ENCODE measurements at places on chromosomes 3 and 15. TPM values are rescaled to one million over a fixed set of nuclear protein-coding genes. Genes with fewer than 3 reads are reported as not detected.

- DNase-seq: no peak
Measured at GRCh38 chr3:151219056-151219455, 16.0 kb upstream of the GPR171 start.

IQCH gene
- 1.1 TPM for total RNA-seq

DNA sequence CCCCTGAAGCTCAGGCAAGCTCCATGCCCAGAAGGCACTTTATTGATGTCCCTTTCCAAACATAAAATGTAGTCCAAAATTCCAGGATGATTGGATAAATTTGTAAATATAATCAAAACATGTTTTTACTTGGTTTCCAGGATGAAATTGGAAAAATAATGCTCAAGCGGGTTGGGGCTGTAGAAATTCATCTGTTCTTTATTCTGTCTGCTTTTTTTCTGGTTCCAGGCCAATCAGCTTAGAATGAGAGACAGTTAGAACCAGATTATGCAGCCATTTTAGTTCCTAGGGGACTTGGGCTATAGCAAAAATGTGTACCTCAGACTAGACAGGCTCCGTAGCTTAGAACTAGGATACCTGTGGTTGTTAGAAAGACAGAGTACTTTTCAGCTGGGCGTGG is 450.8 kb downstream of the MCTP2 start:
- no peak for DNase-seq

DNA sequence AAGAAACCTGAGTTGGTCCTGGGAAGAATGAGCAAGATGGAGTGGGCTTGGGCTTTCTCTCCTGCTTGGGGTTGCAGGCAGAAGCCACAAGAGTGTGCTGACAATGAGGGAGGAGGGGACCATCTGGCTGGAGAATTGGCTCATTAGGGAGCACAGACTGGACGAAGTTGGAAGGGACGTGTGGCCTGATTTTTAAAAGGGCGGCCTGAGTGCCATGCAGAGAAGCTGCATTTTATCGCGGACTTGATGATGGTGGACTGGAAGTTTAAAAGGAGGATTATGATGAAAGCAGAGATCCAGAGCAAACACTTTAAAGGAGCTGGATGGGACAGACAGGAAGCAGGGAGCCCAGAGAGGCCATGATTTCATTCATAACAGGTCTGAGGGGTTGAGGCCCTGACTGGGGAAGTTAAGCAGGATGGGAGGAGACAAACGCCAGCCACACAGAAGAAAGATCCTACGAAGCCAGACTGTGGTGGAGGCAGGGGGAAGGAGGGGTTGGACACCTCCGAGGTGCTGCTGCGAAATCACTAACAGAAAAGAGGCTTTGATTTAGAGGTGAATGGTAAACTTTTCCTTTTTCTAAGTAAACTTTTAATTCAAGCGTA is 23.6 kb downstream of the TLNRD1 start:
- DNase-seq: no peak

DNA sequence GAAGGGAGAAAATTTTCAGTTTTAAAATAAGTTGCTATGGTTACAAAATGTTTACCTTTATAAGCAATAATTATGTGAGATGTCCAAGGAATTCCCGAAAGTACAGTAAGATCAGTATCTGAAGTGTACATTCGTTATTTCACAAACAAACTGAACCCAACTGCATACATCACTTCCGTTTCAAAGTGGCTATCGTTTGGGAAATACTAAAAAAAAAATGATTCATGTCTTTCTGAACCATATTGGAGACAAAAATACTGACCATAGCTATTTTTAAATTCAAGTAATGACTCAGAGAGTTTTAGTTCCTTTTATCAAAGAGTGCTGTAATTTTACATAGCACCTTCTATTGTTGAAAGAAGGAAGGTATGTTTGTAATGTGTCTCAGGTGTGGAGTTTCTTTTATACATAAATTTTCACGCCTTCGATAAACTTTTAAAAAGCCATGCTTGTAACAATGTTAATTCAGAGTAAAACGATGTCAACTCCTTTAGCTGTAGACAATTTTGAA is 8.0 kb upstream of the ANKRD28 start:
- DNase-seq: no peak

- no peak for DNase-seq
Measured at GRCh38 chr15:29920515-29920914, 98.2 kb upstream of the TJP1 start.

GRCh38 chr3:143209715-143210059 is 90.1 kb downstream of the CHST2 start:
- DNase-seq: no peak

GRCh38 chr3:50203113-50203808 is 1.8 kb upstream of the SLC38A3 start:
- no peak for DNase-seq

Measured in left ventricle myocardium inferior (tissue), 1 donor.